GM04504 (cell line): ENCODE measurements at places on chromosomes 7 and 10.

DNA sequence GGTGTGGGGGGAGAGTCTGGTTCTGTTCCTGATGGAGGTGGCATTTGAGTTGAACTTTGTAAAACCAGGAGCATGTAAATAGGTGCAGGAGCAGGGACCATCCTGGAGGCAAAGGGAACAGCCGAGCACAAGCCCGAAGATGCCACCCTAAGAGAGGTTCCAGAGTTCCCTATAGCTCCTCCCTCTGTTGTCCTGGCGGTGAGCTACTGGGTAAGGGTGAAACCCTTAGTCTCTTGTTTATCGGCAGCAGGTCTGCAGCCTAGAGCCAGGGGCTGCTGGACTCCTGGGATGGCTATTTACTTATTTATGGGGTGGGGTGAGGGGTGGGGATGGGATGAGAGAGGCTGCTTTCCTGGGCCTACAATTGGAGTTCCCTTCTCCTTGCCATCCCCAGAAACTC is 6.5 kb upstream of the LBX1 start:
- DNase-seq, result no peak

DNA sequence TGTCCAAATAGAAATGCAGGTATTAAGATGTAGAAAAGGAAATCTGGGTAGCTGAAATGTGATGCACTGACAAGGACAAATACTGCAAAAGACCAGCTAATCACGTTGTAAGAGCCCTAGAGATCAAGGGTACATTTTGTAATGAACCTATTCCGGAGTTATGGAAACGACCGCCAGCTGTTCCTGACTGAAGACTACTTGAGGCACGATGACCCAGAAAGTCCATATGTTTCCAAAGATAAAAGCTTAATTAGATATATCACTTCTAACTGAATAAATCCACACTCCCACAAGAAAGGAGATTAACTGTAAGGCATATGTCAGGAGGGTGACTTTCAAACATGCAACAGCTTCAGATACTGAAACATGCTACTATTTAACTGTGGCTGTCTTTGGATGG is 253.5 kb downstream of the NSUN6 start:
- no peak for DNase-seq

- DNase-seq, result no peak
Measured at GRCh38 chr10:112601214-112602090, 154.4 kb downstream of the VTI1A start.

DNA sequence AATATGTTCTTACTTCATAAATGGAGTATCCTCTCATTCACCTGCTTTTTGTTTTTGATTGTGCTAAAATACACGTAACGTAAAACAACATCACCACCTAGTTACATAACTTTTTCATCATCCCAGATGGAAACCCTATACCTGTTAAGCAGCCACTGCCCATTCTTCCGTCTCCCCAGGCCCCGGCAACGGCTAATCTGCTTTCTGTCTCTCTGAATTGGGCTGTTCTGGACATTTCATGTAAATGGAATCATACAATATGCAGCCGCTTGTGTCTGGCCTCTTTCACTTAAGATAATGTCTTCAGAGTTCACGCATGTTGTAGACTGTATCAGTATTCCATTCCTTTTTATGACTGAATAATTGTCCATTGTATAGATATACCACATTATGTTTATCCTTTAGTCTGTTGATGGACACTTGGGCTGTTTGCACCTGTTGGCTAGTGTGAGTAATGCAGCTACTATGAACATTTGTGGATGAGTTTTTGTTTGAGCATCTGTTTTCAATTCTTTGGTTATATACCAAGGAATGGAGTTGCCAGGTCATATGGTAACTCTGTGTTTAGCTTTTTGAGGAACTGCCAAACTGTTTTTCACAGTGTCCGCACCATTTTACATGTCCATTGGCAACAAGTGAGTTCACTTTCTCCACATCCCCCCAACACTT is 14.1 kb upstream of the SUN1 start:
- peak; percentile 43 for DNase-seq

DNA sequence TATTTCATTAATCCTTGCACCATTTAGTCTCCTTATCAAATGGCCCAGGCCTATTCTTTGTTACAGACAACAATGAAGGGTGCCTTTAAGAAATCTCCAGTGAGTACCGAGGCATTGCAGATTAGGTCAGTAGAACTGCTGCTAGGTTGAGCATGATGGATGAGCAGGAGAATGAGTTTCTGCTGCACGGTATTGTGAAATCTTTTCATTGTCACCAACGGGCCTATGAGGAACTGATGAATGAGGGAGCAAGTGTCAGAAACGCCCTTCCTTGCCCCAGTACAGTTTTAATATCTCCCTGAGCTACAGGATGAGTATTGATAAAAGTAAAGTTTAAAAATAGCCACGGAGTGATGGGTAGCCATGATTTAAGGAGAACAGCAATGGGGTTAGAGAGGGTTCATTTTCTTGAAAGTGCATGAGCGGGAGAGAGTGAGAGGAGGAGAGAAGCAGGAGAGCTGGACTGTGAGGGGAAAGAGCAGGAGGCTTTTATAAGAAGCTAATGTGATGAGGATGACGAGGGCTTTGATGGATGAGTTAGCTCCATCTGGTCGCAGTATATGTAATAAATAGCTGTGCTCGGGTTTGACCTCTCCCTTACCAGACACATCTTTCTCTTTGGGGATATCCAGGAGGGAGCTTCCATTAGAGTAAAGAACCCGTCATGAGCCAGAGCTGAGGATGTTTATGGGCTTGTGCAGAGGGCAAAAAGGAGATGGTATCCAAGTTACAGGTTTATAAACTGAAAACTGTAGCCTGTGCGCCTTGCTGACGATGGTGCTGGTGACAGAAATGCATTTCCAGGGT is 526.1 kb downstream of the LRMDA start:
- DNase-seq, result no peak

DNA sequence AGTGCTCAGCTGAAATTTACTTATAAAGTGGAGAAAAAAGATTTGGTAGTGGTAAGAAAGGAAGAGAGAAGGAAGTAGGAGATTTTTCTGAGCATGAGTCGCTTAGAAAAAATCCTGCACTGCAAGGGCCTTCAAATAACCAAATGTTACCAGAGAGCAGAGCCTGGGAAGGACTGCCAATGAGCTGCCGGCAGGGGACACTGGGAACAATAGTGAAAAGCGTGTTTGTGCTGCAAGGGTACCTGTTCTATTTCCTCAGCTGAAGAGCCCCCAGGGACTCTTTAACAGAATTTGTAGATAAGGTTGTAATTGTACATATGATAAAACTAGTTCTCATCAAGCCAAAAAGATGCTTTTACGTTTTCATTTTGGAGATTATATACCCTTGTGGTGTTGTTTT is 696.3 kb upstream of the C7orf33 start:
- no peak for DNase-seq

DNA sequence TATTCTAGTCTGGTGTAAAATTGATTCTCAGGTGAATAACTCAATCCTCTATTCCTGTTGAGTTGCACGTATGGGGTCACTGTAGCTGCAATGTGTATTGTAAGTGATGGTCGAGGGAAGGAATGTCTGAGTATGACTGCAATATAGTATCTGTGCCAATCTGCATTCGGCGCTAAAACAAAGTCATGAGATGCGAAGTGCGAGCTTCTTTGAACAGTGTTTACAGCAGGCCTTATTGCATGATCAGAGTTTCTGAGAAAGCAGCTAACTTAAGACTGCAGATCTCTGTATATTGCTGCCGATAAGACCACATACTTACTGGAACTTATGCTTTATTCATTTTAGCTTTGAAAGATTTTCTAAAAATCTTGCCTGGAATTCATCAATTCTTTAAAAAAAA is 341.7 kb upstream of the BMPER start:
- no peak for DNase-seq

DNA sequence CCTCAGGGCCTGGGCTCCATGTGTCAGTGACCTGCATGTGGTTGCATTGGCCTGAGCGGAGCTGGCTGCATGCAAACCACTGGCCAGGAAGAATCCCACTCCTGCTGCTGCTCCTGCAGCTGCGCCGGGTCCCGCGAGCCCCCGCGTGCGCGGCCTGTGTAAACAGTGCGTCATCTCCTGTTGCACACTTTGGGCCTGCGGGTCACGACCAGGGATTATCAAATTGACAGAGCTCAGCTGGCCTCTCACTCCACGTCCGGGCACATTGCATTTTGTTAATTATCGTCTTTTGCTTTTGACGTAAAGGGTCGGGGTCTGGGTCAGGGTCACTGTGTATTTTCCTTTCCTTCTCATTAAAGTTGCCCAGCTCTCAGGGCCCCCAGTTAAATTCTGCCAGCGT is 132.6 kb downstream of the RGS10 start:
- no peak for DNase-seq

DNA sequence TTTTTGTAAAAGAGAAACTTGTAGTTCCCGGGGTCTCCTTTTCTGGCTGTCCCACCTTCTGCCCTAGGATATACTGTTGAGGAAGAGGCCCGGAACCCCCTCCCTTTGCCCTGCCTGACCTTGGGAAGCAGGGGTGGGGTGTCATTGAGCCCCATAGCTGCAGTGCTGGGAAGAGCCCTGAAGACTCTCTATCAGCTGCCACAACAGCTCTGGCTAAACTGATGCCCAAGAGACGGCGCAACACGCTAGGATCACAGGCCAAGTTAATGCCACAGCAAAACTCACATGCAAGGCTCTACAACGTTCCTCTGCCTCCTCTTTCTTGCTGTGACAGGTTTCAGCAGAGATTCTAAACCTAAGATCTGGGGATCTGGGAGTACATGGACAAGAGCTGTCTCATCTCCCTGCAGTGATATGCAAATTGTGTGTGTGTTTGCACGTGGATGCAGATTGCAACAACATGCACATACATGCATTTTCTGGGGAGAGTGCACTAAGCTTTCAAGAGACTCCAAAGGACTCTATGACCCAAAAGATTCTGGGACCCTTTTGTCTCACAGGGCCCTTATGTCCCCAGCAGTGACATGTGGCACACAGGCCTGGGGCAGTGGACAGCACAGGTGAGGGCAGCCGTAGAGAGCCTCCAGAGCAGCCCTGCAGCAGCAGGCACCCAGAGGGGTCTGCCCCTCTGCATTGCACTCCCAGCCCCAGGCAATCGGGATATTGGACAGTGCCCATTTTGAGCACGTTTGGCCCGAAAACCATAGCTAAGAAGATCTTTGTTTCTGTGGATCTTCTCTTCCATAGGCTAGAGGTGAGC is 2.5 kb downstream of the RASSF4 start:
- no peak for DNase-seq

DNA sequence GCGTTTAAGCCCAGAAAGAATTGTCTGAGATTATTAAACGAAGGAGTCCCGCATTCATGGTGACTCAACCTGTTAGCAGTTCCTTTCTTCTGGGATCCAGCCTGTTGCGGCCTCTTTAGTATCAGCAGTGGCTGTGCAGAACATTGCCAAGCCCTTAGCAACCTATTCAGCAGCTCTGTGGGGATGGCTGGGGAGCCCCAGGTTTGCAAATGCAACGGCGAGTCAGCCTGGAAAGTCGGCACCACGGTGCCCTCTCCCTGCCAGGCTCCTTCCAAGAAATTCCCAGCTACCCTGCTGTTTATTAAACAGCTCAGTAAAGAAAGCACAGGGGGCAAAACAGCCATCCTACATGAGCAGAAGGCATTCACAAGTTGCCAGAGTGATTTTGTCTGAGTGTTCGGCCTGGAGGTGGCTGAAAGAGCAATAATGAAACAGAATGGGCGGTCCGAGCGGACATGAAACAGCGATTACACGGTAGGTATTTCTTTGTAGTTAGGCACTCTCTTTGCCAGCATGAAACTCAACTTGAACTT is 198.3 kb downstream of the BAMBI start:
- no peak for DNase-seq

DNA sequence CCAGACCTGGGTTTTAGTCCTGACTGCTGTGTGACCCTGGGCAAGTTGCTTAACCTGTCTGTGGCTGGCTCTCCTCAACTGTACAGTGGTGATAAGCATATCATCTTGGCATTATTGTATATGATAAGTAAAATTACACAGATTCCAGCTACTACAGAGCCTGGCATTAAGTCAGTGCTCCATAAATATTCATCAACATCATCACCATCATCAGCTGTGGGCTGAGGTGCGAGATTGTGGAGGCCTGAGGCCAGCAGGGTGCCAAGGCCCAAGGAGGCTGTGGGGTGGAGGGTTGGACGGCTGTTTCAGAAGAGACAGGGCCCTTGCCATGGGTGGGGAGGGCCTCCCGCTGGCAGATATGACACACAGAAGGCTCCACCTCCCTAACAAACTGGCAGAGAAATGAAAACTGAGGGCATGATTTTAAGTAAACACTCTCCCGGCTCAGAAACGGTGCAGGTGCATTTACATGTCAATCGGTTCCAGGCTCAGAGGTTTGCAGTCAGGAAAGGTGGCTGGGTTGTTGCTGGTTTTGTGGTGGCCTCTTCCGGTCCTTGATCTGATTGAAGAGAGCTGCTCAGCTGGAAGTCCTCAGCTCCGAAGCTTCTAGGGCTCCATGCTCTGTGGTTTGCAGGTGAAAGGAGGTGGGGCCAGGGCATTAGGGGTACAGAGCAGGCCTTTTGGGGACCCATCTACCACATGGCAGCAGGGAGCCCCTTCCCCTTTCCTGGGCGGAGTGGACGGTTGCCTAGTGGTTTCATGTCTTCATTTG is 10.2 kb downstream of the CRYGN start:
- DNase-seq, result no peak

DNA sequence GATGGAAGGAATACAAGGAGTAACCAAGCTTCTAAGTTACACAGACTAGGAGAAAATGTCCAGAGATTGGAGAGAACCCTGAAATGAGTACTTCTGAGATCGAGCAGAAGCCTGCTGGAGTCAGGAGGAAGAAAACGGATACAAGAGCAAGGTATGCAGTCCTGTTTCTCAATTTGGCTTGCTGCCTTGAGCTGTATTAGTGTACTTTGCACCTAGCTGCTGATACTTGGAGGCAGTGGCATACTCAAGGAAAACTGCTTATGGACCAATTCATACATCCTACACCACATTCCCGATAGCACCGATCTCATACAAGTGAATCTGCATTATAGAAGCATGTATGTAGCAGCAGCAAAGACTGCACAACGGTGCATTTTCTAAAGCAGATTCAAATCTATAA is 14.4 kb downstream of the PIP4K2A start:
- no peak for DNase-seq

DNA sequence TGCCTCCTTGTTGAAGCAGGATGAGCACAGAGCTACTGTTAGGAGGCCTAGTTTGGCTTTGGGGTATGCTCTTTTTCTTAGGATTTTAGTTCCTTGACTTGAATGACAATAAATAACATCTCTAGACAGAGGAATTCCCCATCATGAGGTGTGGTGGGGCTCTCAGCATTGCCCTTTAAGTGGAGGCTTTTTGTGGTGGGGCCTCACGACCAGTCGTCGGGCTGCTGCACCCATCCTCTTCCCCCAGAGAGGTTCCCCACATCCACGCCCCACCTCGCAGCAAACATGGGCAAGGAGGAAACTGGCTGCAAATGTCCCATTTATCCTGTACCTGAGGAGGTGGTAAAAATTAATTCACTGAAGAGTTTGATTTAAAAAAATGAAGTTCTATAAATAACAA is 36.1 kb upstream of the TARP start:
- DNase-seq, result no peak

- DNase-seq, result peak; percentile 8
Measured at GRCh38 chr7:128703609-128704241, 31.6 kb downstream of the GARIN1A start.

DNA sequence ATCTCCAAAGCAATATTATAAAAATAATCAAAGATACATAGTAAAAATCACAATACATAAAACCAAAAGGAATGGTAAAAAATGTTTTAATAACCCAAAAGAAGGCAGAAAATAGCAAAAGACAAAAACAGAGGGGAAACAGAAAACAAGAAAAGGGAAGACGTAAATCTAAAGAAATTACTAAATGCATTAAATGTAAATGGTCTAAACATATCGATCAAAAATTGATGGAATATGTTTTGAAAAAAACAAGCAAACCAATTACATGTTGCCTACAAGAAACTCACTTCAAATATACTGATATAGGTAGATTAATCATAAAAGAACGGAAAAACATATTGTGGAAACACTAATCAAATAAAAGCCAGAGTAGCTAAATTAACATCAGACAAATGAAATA is 369.1 kb downstream of the GRID1 start:
- no peak for DNase-seq
